Stimulated activated CD4-positive, alpha-beta T cell treated with anti-CD3 and anti-CD28 coated beads, Interleukin-4, amount 100 ng/mL, for 1 hour (primary cell): ENCODE measurements at places on chromosomes 11 and 22.
A peak's percentile ranks its signal among the peaks of the same experiment; 100 is the strongest.

DNA sequence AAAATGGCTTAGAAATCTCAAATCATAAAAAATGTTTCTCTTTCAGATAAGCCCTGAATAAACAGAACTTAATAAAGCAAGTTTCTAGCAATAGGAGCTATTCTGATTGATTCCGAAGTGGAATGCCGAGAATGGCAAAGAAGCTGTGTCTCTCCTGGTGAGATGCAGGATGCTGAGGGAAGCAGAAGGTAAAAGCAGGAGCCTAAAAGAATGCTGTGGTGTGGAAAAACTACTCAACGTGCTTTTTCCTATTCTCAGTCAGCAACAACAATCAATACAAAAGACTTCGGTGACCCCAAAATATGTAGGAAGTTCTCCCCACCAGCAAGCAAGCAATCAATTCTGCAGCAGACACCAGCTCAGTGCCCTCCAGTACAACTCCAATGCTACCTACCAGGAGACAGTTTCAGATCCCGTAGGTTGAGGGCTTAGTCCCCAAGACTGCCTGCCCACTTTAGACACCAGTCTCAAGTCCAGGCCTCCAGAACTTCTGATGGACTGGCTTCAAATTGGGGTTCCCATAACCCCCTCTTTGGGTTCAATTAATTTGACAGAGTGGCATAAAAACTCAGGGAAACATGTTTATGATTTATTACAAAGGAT, 6.6 kb downstream of the CTSC start:
- DNase-seq, result no peak

- DNase-seq, result no peak
Measured at GRCh38 chr11:75245356-75246005, 4.9 kb downstream of the TPBGL start.

GRCh38 chr11:82969811-82970210, 68.3 kb downstream of the DDIAS start:
- no peak for DNase-seq

DNA sequence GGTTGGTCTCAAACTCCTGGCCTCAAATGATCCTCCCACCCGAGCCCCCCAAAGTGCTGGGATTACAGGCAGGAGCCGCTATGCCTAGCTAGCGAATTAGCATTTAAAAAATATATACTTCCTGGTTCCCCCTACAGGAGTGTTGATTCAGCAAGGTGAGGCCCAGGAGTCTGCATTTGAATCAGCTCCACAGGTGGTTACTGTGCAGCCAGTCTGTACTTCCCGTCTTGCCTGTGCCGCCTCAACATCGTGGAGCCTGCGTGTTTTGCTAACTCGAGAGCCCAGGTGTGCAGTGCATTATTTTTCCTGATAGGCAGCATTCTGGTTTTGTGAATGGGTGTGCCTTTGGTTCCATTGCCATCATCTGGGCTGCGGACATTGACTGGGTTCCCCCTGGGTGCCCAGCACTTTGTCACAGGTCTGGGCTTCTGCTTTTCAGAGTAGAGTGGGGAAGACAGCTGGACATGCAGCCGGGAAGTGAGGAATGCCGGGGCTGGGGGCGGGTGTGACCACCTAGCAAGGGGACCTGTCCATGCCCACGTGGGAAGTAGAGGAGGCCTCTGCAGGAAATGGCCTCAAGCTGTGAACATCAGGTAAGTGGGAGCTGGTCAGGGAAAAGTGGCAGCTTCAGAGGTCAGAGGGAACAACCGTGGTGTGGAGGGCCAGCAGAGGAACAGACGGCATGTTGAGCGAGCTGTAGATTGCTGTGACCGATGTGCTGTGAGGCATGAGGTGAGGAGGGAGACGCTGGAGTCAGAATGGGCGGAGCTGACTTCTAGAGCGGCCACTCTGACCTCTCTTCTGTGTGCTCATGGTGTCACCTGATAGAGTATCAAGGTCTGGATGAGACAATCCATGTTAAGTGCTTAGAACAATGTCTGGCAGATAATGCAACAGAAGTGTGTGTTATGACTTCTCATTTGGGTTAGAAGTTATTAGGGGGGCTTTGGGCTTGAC, 42.2 kb downstream of the PPFIA1 start:
- DNase-seq, result no peak

- no peak for DNase-seq
Measured at GRCh38 chr22:46583571-46583970, 36.6 kb upstream of the GRAMD4 start.

- no peak for DNase-seq
Measured at GRCh38 chr11:123562158-123562557, 92.3 kb downstream of the SCN3B start.

DNA sequence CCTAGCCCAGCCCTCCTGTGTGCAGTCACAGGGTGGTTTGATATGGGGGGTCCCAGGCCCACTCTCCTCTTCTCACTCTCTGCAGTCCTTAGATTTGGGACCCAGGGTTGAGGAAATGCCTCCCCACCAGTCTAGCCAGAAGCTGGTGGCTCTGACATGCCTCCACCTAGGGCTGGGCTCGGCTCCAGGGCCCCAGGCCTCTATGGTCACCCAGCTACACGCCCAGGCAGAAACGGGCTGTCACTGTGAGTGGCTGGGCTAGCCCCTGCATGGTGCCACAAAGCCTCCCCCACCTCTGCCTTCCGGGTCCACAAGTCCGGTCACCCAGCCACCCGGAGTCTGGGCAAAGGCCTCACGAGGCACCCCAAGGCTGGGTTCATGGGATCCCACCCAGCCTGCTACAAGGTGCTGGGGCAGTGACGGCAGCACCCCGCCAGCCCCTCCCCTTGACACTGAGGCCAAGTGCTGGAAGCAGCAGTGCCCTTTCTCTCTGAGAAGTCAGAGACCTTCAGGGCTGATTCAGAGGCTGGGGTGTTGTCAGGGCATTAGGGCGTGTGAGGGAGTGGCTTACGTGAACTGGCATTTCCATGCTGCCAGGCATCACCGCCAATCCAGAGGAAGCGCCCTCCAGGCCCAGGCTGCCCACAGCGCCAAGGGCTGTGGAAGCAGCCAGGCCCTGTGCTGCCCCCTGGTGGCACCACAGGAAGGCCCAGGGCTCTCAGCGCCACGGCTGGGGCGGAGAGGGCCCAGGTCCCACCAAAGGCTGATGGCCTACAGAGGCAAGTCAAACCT, 638 bp upstream of the PITPNM1 start:
- DNase-seq, result peak; percentile 91

GRCh38 chr11:91299980-91300379, 924.6 kb upstream of the FAT3 start:
- no peak for DNase-seq

DNA sequence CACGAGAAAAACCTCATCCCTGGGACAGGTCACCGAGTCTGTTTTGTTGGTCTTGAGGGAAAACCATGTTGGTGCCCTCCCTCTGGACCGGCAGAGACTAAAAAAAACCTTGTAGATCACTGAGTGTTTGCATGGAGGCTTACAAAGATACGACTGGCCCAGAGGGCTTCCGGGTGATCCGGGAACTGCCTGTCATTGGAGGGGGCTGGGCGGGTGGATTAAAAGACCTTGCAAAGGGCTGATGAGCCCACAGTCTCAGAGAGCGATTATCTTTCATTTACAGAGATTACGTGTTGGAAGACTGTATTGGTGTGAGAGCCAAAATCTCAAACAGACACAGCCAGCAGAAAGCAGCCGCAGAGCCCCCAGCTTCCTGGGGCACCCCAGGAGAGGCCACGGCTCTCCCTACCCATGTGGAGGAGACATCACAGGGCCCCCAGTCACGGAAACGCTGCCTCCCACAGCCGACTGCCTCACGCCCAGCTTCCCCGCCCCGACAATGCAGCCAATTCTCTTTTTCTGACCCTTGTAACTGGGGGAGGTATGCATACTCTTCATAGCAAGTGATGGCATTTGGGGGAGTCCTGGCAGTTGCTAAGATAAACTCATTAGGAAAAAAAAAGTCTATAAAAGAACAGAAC, 426.4 kb downstream of the CTTN start:
- no peak for DNase-seq

- DNase-seq, result no peak
Measured at GRCh38 chr11:120917559-120918239, 106.2 kb upstream of the TBCEL start.

GRCh38 chr11:10537600-10537999, 3.4 kb downstream of the RNF141 start:
- no peak for DNase-seq

- DNase-seq, result no peak
Measured at GRCh38 chr11:12066799-12067508, 43.4 kb upstream of the MICAL2 start.

DNA sequence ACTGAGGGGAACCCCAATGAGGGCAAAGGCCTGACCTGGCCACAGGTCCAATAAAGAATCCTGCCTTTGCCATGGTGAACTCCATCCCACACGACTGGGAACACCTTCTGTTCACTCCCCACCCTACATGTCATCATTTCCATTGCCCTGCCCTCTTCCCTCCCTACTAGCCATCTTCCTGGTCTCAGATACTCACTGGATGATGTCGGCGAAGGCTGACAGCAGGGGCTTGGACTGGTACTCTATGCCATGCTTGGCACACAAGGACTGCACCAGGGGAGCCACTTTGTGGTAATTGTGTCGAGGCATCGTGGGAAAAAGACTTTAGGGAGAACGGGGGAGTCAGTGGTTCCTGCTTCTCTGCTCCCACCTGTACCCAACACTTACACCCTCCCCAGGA, 9.9 kb downstream of the FEN1 start:
- no peak for DNase-seq

GRCh38 chr22:25643232-25644000, 78.9 kb downstream of the GRK3 start:
- no peak for DNase-seq

DNA sequence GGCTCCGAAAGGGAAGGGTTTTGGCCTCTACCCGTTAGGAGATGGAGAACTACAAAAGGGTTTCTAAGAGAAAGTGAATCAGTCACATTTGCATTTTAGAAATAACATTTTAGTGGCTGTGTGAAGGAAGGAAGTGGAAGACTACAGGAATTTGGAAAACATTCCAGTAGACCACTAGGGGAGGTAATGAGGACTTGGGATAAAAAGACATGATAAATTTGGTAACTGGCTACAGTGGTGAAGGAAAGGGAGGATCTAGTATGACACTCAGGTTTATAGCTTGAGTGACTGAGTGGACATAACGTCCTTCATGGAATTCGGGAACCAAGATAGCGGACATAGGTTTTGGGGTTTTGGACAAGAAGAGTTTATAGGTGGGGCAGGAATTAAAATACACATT, 7.0 kb upstream of the RRM1 start:
- no peak for DNase-seq

- no peak for DNase-seq
Measured at GRCh38 chr22:46087816-46088277, 62.5 kb upstream of the PPARA start.

- DNase-seq, result no peak
Measured at GRCh38 chr22:23675502-23676415, 15.1 kb upstream of the RGL4 start.

- no peak for DNase-seq
Measured at GRCh38 chr11:10208131-10208575, 85.9 kb downstream of the SBF2 start.

- no peak for DNase-seq
Measured at GRCh38 chr22:41758231-41758630, 42.2 kb upstream of the CCDC134 start.

GRCh38 chr11:25734591-25735211, 597.2 kb upstream of the ANO3 start:
- DNase-seq, result no peak

DNA sequence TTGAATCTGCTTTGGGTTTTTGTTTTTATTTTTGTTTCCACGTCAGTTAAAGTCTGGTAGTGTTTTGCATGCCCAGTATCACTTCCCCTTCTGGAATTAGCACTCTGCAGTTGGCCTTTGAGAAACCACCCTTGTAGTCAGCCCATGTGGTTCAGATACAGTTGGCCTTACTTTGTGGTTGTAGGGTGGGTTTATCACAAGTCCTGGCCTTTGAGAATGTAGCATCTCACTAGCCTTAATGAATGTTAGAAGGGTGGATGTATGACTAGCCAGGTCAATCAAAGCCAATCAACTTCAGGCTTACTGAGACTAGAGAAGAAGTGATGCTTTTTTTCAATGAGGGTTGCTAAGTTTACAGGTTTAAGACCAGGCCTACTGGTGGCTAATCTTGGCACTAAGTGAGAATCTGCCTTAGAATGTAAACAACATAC, 19.8 kb downstream of the ARL14EP start:
- no peak for DNase-seq

DNA sequence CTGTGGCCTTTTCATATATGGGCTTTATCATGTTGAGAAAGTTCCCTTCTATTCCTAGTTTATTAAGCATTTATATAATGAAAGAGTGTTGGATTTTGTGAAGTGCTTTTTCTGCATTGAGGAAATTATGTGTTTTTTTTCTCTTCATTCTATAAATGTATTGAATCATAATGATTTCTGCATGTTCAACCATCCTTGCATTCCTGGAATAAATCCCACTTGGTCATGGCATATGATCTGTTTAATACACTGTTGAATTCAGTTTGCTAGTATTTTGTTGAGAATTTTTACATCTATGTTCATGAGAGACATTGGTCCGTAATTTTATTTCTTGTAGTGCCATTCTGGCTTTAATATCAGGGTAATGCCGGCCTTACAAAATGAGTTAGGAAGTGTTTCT, 25.8 kb downstream of the PIM3 start:
- no peak for DNase-seq

- DNase-seq, result no peak
Measured at GRCh38 chr11:57479911-57480310, 19.6 kb downstream of the RTN4RL2 start.

DNA sequence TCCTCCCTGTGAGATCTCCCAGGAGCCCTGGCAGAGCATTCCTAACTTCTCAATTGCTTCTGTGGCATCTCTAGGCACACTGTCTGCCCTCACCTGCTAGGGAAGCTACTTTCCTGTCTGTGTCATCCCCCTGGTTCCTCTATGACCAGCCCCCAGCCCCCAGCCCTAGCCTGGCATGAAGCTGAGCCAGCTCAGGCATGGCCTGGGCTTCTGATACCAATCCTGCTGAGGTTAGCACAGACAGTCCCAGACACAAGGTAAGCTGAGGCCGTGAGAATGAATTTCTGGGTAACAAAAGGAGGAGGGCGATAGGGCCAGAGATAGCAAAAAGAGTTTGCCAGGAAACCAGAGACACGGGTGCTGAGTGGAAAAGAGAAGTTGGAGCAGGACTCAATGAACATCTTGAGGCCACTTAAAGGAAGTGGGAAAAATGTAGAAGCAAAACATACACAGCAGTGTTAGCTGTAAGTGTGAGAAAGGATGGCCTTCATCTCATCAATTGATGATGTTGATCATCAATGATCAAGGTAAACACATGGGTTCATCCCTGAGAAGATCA, 87.6 kb upstream of the PICALM start:
- DNase-seq, result no peak

- no peak for DNase-seq
Measured at GRCh38 chr11:106625566-106625965, 392.7 kb downstream of the GUCY1A2 start.

GRCh38 chr11:64303109-64304031, 2.0 kb upstream of the ESRRA start:
- no peak for DNase-seq
